CD8-positive, alpha-beta memory T cell (primary cell): ENCODE measurements at places on chromosomes 5 and 9. TPM values are rescaled to one million over a fixed set of nuclear protein-coding genes. Genes with fewer than 3 reads are reported as not detected.

- H3K27me3 ChIP-seq = no peaks in the 10 kb centered on the region
- H3K4me3 ChIP-seq = no peak overlapping the region
- no peak overlapping the region for H3K27ac ChIP-seq
- H3K36me3 ChIP-seq = no peaks in the 10 kb centered on the region
- no peaks in the 10 kb centered on the region for H3K4me1 ChIP-seq
- no peak for DNase-seq
Measured at GRCh38 chr9:1031951-1032601, 18.1 kb upstream of the DMRT2 start.

GRCh38 chr5:83487155-83487554 lies 15.6 kb downstream of the VCAN start:
- no peak overlapping the region for H3K27ac ChIP-seq
- no peaks in the 10 kb centered on the region for H3K36me3 ChIP-seq
- no peaks in the 10 kb centered on the region for H3K27me3 ChIP-seq
- H3K4me1 ChIP-seq = no peaks in the 10 kb centered on the region

DNA sequence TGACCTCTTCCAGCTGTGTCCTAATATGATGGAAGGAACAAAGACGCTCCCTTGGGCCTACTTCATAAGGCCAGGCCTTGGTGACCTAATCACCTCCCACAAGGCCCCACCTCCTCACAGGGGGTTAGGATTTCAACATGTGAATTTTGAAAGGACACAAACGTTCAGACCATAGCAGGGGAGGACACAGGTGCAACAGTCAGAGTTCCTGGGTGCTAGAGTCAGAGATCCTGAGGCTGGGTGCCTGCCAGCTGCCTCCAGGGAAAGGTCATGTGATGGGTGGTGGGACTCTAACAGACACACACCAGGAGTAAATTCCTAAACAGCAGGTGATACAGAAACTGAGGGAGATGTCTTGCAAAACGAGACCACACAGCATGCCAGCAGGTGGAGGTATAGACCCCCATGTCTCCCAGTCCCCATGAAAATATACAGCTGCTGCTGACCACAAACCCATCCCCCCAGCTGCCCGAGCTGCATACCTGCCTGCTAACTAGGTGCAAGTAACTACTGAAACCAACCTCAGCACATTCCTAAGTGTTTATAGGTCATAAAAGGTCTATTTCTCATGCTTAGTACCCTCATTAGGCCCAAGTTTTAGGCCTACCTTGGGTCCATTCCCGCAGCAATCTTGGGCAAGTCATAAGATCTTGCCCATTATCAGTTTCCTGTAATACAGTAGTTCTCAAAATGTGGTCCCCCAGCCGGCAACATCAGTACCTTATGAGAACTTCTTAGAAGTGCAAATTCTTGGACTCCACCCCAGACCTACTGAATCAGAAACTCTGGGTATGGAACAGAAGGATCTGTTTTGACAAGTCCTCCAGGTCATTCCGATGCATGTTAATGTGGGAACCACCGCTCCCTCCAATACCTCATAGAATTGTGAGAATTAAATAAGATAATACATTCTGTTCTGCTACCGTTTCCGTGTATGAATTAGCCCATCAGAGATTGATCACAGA lies 245.3 kb downstream of the ENC1 start:
- DNase-seq = no peak
- H3K27me3 ChIP-seq = no peaks in the 10 kb centered on the region
- no peaks in the 10 kb centered on the region for H3K4me1 ChIP-seq
- no peaks in the 10 kb centered on the region for H3K36me3 ChIP-seq
- no peak overlapping the region for H3K4me3 ChIP-seq
- no peak overlapping the region for H3K27ac ChIP-seq

- no peak overlapping the region for H3K27ac ChIP-seq
- DNase-seq = no peak
- peaks cover 95% of the 10 kb centered on the region for H3K4me1 ChIP-seq
- H3K27me3 ChIP-seq = no peaks in the 10 kb centered on the region
- H3K36me3 ChIP-seq = peaks cover 57% of the 10 kb centered on the region
Measured at GRCh38 chr5:157219491-157220271, 39.0 kb downstream of the ITK start.

- no peaks in the 10 kb centered on the region for H3K4me1 ChIP-seq
- peak overlapping the region; percentile 14 for H3K27ac ChIP-seq
- no peak for DNase-seq
- H3K27me3 ChIP-seq = no peaks in the 10 kb centered on the region
- no peak overlapping the region for H3K4me3 ChIP-seq
- peaks cover 3% of the 10 kb centered on the region for H3K36me3 ChIP-seq
Measured at GRCh38 chr9:125513668-125514413, 193.2 kb downstream of the MAPKAP1 start.

Gene BTNL8
- total RNA-seq = not detected

DNA sequence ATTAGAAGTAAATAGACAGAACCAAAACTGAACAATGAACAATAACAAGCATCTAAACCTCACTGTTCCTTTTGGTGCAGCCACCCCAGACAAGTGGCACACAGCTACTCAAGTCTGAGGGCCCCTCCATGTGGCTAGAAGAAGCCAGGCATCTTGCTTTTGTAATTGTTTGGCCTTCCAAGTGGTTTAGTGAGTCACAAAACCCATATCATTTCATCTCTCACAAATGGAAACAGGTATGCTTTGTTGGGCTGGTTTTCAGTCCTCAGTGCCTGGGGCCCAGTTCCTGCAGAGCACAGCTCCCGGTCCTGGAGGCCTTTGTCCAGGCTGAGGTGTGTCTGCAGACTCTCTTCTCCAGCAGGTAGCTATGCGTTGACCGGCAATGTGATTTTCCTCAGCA lies 16.7 kb downstream of the PRLR start:
- H3K27me3 ChIP-seq = no peaks in the 10 kb centered on the region
- no peak overlapping the region for H3K27ac ChIP-seq
- H3K4me3 ChIP-seq = no peak overlapping the region
- H3K4me1 ChIP-seq = no peaks in the 10 kb centered on the region

GRCh38 chr5:157289164-157289819 lies 23.4 kb downstream of the CYFIP2 start:
- H3K4me3 ChIP-seq = no peak overlapping the region
- peaks cover 58% of the 10 kb centered on the region for H3K36me3 ChIP-seq
- H3K27ac ChIP-seq = no peak overlapping the region
- no peaks in the 10 kb centered on the region for H3K27me3 ChIP-seq

- no peaks in the 10 kb centered on the region for H3K27me3 ChIP-seq
- no peak overlapping the region for H3K4me3 ChIP-seq
- no peak for DNase-seq
- no peaks in the 10 kb centered on the region for H3K36me3 ChIP-seq
- no peak overlapping the region for H3K27ac ChIP-seq
Measured at GRCh38 chr5:43418561-43418960, 6.4 kb upstream of the CCL28 start.

DNA sequence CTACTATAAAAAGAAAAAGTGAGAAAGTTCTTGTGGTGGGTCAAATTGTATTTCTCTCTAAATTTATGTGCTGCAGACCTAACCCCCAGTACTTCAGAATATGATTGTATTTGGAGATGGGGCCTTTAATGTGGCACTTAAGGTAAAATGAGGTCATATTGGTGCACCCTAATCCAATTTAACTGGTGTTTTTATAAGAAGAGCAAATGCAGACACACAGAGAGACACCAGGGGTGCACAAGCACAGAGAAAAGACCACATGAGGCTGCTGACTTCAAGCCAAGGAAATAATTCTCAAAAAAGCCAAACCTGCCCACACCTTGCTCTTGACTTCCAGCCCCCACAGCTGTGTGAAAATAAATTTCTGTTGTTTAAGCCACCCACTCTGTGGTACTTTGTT lies 80.2 kb upstream of the HTR4 start:
- H3K4me1 ChIP-seq = no peaks in the 10 kb centered on the region
- H3K27ac ChIP-seq = no peak overlapping the region
- no peaks in the 10 kb centered on the region for H3K36me3 ChIP-seq
- no peak for DNase-seq

DNA sequence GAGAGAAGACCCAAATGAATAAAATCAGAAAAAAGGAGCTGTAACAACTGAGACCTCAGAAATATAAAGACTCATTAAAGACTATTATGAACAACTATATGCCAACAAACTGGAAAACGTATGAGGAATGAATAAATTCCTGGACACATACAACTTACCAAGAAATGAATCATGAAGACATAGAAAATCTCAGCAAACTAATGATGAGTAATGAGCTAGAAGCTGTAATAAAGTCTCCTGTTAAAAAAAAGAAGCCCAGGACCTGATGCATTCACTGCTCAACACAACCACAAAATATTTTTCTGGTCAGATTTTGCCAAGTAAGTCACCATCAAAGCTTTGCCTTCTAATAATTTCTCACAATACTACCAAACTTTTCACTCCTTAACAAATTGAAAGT lies 666.7 kb downstream of the LRRC70 start:
- no peak overlapping the region for H3K4me3 ChIP-seq
- H3K27ac ChIP-seq = no peak overlapping the region
- no peaks in the 10 kb centered on the region for H3K27me3 ChIP-seq

- DNase-seq = peak; percentile 3
- no peak within 1 kb of the TSS for H3K27ac ChIP-seq
- H3K4me3 ChIP-seq = no peak within 1 kb of the TSS
- no peaks in the 10 kb centered on the region for H3K27me3 ChIP-seq
- H3K36me3 ChIP-seq = no peaks in the 10 kb centered on the region
Measured at GRCh38 chr5:141135030-141135717, at the start of gene PCDHB5. TSS of gene PCDHB5 (plus strand) at chr5:141135206. CDS start at chr5:141135435, 229 bp downstream.

Gene NIPSNAP3A
- total RNA-seq = 10.1 TPM

Gene TBCA
- total RNA-seq = 239 TPM

Gene ABO
- not detected for total RNA-seq

- H3K4me3 ChIP-seq = no peak overlapping the region
- DNase-seq = no peak
- H3K27ac ChIP-seq = no peak overlapping the region
- no peaks in the 10 kb centered on the region for H3K27me3 ChIP-seq
- no peaks in the 10 kb centered on the region for H3K4me1 ChIP-seq
Measured at GRCh38 chr9:134642385-134643181, 980 bp downstream of the COL5A1 start.

Gene MAPKAP1
- 119 TPM for total RNA-seq

- no peaks in the 10 kb centered on the region for H3K36me3 ChIP-seq
- DNase-seq = no peak
- no peak overlapping the region for H3K4me3 ChIP-seq
- H3K27ac ChIP-seq = no peak overlapping the region
- H3K4me1 ChIP-seq = no peaks in the 10 kb centered on the region
Measured at GRCh38 chr9:13648676-13649075, 369.2 kb upstream of the MPDZ start.

DNA sequence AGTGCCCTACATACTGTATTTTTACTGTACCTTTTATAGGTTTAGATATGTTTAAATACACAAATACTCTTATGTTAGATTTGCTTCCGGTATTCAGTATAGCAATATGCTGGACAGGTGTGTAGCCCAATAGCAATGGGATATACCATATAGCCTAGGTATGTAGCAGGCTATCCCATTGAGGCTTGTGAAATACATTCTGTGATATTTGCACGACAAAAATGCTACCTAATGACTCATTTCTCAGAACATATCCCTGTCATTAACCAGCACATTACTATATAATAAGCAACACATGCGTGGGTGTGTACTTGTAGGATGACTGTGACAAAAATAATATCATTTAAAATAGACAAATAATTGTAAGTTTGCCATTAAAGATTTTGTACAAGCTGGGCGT lies 208.8 kb downstream of the MRPS30 start:
- no peaks in the 10 kb centered on the region for H3K4me1 ChIP-seq
- no peaks in the 10 kb centered on the region for H3K27me3 ChIP-seq
- no peaks in the 10 kb centered on the region for H3K36me3 ChIP-seq
